ENCODE measurements at places on chromosomes 16 and 17.
A peak's percentile ranks its signal among the peaks of the same experiment; 100 is the strongest.

DNA sequence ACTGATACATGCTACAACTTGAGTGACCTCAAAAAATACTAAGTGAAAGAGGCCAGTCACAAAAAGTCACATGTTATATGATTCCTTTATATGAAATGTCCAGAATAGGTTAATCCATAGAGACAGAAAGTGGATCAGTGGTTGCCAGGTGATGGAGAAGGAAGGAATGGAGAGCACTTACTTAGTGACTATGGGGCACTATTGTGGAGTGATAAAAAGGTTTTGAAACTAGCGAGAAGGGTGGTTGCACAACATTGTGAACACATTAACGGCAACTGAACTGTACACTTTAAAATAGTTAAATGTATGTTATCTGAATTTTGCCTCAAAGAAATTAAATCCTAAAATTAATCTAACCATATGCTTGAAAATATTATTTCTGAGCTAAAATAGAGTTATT is 25.9 kb downstream of the AMFR start:
- no peak for DNase-seq

DNA sequence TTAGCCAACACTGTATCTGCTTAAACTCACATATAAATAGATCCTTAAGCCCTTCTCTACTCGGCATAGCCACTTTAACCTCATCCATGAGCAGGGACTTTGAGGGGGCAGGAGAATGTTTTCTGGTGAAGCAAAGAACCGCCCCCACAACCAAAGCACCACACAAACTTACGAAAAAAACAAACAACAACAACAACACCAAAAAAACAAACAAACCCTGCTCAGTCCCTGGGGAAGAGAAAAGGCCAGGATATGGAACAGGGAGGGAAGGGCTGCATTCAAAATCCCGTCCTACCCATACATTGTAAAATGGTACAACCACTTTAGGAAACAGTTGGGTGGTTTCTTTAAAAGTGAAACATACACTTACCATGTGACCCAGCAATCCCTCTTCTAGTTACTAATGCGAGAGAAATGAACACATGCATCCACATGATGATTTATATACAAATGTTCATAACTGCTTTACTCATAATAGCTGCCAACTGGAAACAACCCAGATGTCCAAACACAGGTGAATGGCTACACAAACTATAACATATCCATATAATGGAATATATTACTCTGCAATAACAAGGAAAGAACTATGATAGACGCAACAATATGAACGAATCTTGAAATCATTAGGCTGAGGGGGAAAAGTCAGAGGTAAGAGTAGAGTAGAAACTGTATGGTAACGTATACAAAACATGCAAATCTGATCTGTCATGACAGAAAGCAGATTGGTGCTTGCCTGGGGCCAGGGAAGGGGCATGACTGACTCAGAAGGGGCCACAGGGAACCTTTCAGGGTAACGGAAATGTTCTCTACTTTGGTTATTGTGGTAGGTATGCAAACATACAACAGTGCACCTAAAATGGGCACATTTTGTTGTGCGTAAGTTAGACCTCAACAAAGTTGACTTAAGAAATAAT is 37.7 kb upstream of the TOB1 start:
- DNase-seq = no peak

DNA sequence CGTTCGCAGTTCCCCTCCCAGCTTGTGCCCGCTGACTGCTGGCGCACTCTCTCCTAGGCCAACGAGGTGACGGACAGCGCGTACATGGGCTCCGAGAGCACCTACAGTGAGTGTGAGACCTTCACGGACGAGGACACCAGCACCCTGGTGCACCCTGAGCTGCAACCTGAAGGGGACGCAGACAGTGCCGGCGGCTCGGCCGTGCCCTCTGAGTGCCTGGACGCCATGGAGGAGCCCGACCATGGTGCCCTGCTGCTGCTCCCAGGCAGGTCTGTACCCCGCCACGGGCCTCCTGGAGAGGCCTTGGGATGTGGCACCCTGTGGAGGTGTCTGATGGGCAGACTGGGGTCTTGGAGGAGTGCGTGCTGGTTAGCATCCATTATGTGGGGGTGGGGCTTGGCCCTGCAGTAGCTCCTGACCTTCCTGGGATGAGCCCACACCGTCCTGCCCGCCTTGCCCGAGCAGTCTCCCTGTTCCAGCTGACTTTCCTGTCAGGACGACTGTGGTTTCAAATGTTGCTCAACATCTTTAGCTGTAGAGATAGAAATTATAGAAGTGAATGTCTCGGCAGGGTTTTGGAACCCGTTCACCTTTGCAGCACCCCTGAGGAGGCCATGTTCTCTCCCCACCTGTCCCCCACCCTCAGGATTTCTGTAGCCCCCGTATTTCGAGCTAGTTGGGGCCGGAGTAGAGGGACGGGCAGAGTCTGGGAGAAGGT is 44.9 kb upstream of the CAPN15 start:
- no peak for DNase-seq

DNA sequence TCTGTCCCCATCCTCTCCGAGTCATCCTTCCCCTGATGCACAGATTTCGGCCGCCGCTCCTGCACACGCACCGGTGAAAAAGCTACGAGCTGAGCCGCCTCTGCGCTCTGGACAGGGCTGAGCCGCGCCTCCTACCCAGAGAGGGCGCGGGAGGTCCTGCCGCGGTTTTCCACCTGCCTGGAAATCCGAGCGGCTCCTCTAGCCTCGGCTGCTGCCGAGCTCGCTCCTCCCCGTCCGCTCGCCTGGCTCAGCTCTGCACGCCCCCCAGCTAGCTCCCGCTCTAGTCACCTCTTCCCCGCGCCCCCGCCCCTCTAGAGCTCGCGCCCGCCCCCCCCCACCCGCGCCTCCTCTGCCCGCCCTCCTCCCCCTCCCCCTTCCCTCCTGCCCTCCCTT is 198 bp upstream of the SHISA9 start:
- DNase-seq = no peak

DNA sequence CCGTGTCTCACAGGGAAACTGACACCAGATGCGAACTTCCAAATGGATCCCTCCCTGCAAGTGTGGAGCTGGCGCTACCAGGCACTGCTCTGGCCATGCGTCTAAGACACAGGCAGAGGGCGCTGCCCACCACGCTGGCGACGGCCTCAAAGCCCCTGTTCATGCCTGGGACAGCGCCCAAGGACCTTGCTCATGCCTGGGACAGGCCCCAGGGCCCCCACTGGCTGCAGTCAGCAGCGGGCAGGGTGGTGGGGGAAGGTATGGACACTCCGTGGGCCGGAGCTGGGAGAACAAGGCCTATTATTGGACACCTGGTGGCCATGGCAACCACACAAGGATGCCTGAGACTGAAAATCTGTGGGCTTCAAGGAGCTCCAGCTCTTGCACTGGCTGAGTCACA is 8.8 kb downstream of the ZG16B start:
- DNase-seq = no peak

- peak; percentile 67 for DNase-seq
Observed at GRCh38 chr17:29566473-29567303, at the start of gene ABHD15. ABHD15 (minus strand) TSS chr17:29567037; CDS start chr17:29566966, 71 bp downstream.

- DNase-seq = peak; percentile 25
Observed at GRCh38 chr16:16127469-16128116, 95.7 kb downstream of the ABCC6 start.

Data from Kasumi-1 (cell line).